ENCODE measurements at places on chromosomes 12 and 14. TPM values are rescaled to one million over a fixed set of nuclear protein-coding genes. Genes with fewer than 3 reads are reported as not detected.

The KRT4 gene
- 354 TPM for total RNA-seq

The PHETA1 gene
- 5.6 TPM for total RNA-seq

The KRR1 gene
- 21.4 TPM for total RNA-seq

The SMCO3 gene
- not detected for total RNA-seq

- no peaks in the 10 kb centered on the region for H3K27me3 ChIP-seq
- H3K36me3 ChIP-seq: no peaks in the 10 kb centered on the region
- no peak overlapping the region for H3K27ac ChIP-seq
- no peaks in the 10 kb centered on the region for H3K4me1 ChIP-seq
- no peak for DNase-seq
These were observed 217.1 kb downstream of the EXOC5 start for GRCh38 chr14:57051633-57052032.

DNA sequence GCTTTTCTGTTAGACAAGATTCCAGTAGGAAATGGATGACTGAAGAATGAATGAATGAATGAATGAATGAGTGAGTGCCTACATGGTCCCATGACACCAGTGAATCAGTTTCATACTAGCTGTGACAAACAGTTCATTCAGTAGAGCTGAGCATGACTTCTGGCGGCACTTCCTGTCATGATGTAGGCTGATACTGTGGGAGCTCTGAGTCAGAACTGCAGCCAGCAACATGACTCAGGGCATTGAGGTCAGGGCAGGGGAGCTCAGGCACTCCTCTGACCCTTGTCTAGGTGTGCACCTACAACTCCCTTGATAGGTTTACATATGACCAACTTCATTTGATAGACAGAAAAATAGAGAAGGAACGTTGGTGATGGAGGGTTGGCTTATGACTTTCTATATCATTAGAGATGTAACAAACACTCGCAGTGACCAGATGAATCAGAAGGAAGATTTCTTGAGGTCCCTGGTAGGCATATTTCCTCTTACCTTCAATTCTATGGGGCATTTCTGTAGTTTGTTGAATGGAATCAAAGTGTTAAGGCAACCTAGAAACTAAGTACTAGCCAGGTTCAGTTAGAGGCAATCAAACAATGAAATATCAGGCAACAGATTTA is 139.3 kb upstream of the ARHGAP5 start:
- H3K4me1 ChIP-seq: no peaks in the 10 kb centered on the region
- no peak for DNase-seq
- H3K4me3 ChIP-seq: no peak overlapping the region
- no peak overlapping the region for H3K27ac ChIP-seq
- H3K27me3 ChIP-seq: no peaks in the 10 kb centered on the region

GRCh38 chr14:71734076-71734475 is 198.2 kb upstream of the RGS6 start:
- no peaks in the 10 kb centered on the region for H3K4me1 ChIP-seq
- no peak for DNase-seq
- H3K36me3 ChIP-seq: peaks cover 27% of the 10 kb centered on the region

DNA sequence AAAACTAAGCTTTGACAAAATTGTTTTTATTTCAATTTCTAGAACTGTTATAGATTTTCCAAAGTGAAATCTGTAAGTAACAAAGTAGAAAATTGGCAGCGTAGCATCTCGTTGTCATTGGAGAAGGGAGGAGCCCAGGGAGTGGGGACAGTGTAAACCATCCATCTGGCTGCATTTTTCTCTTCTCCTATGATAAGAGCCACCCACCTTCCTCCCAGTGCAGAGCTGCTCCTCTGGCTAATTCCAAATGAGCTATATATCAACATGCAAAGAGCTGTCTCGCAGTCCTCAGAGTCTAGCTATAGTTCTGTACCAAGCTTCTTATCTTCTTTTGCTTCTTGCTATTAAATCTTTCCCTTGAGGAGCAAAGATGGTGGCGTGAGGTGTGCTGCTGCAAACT is 56.6 kb downstream of the SCN8A start:
- H3K36me3 ChIP-seq: no peaks in the 10 kb centered on the region
- H3K27me3 ChIP-seq: no peaks in the 10 kb centered on the region
- no peaks in the 10 kb centered on the region for H3K4me1 ChIP-seq

The RPGRIP1 gene
- not detected for total RNA-seq

The SCN8A gene
- 3.7 TPM for total RNA-seq

- H3K4me1 ChIP-seq: no peaks in the 10 kb centered on the region
- no peaks in the 10 kb centered on the region for H3K36me3 ChIP-seq
- no peaks in the 10 kb centered on the region for H3K27me3 ChIP-seq
- DNase-seq: no peak
- H3K4me3 ChIP-seq: no peak overlapping the region
- no peak overlapping the region for H3K27ac ChIP-seq
These were observed 31.7 kb downstream of the FGD4 start for GRCh38 chr12:32431025-32431424.

GRCh38 chr14:65453807-65454480 is 41.4 kb downstream of the FUT8 start:
- no peak overlapping the region for H3K27ac ChIP-seq
- H3K4me3 ChIP-seq: no peak overlapping the region
- H3K4me1 ChIP-seq: peaks cover 9% of the 10 kb centered on the region

Data from vagina (tissue), 2 donors.